ENCODE measurements at places on chromosomes 6 and 20.

DNA sequence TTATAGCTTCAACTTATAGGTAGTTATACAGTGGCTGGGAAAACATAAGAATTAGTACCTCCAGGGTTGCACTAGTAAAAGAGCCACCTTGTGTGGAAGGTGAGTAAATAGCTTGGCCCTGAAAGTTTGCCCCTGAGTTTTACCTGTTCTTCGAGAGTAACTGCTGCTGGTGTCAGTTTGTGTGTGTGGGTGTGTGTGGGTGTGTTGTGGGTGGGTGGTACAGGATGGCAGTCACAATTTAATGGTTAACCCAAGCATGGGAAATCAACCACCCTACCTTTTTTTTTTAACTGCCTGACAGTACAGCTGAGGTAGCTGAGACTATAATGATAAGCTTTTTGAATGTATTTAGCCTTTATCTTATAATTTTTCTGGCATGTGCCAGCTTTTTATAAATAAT lies 137.3 kb downstream of the STXBP5 start:
- no peak for DNase-seq

- no peak for DNase-seq
These were observed 86.4 kb downstream of the FKBP5 start for GRCh38 chr6:35602133-35602946.

GRCh38 chr20:17969278-17969883 lies 563 bp downstream of the MGME1 start:
- peak; percentile 62 for DNase-seq

DNA sequence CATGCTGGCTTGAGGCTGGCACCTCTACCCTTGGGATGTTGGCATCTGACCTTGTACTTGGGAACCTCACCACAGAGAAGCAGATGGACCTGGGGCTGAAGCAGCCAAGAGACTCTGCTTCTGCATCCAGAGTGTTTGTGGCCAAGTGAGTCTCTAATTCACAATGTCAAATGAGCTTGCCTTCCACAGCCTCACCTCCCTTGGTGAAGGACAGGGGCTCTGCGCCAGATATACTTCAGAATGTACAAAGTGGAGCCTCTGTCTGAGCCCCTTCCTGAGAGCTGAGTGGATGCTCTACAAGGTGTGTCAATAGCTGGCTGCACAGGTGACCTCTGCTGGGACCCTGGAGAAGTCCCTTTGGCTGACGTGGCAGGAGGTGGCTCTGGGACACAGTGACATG lies 508.9 kb downstream of the CDH26 start:
- DNase-seq, result no peak

- no peak for DNase-seq
These were observed 107.3 kb downstream of the GMPR start for GRCh38 chr6:16345449-16346330.

Measured in activated CD4-positive, alpha-beta T cell treated with anti-CD3 and anti-CD28 coated beads, Interleukin-10, Interleukin-2, amounts not matched to agents 100 ng/mL and 50 ng/mL, durations not matched to agents 16 hours and 8 hours (primary cell).